A172 (cell line): ENCODE measurements at places on chromosomes 1 and 21. TPM values are rescaled to one million over a fixed set of nuclear protein-coding genes. Genes with fewer than 3 reads are reported as not detected.

- no peak for DNase-seq
Observed at GRCh38 chr1:33972676-33973395, 109.0 kb downstream of the HMGB4 start.

DNA sequence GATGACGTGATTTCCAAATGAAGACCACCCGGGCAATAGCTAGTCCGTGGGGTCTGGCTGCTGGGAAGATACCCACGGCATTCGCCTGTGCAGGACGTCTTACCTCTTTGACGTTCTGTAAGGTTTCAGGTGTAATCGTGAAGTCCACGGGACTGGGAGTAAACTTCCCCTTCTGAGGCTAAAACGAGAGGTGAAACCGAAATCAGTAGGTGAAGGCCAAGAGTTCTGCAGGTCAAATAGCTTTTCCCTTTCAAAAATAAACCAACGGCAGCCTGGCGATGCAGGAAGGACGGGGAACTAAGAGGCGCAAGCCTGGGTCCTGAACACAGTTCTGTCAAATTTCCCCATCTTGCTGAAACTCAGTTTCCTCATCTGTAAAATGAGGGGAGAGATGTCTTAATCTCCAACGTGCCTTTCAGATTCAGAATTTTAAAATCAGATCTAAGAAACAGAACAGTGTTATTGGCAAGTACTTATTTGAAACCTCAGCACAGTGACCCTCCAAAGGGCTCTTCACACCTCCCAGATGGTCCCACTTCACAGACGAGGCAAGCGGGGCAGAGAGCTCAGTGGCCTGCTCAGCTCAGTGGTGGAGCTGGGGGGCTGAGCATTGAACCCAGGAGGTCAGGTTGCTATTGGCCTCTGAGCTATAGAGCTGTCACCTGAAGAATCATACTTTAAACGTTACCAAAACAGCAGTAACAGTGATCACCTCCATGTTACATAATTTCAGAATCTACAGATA is 34.7 kb downstream of the VPS26C start:
- no peak for DNase-seq

DNA sequence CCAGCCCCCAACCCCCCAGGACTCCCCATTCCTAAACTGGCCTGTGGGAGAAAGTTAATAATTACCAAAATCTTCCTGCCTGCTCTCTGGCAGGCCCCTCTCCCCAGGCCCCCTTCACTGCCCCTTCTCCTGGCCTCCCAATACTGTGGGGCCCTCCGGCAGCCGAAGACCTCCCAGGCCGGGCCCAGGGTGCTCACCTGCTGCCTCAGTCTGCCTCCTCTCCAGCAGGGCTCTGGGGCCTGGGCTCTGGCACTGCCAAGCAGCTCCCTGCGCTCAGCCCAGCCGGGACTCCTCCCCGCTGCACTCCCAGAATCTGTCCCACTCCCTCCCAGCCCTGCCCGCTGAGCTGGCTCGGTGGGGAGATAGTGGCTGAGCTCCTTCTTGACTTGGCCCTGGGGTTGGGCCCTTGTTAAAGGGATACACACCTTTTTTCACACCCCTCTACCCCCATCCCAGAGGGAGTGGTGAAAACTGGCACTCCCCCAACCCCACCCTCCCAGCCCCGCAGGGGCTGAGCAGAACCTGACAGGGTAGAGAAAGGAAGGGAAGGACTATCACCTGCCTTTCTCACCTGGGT is at the start of gene S100A16:
Gene S100A16 (minus strand): TSS at position 383 of the 577 bp plus-strand sequence. CDS start 4,986 bp downstream, outside the sequence.
- DNase-seq = peak; percentile 79

The DNALI1 gene
- total RNA-seq = not detected in 2 replicates

The RGS16 gene
- total RNA-seq = 12.8 and 23.4 TPM in 2 replicates
